ENCODE measurements at places on chromosomes 4 and X.

- no peak for DNase-seq
These were observed 368.0 kb downstream of the GBA3 start for GRCh38 chr4:23060776-23061175.

- DNase-seq, result peak; percentile 16
These were observed 1.1 kb downstream of the RAB39B start for GRCh38 chrX:155262970-155263754.

- no peak for DNase-seq
These were observed 46.1 kb downstream of the CCDC158 start for GRCh38 chr4:76374798-76375197.

DNA sequence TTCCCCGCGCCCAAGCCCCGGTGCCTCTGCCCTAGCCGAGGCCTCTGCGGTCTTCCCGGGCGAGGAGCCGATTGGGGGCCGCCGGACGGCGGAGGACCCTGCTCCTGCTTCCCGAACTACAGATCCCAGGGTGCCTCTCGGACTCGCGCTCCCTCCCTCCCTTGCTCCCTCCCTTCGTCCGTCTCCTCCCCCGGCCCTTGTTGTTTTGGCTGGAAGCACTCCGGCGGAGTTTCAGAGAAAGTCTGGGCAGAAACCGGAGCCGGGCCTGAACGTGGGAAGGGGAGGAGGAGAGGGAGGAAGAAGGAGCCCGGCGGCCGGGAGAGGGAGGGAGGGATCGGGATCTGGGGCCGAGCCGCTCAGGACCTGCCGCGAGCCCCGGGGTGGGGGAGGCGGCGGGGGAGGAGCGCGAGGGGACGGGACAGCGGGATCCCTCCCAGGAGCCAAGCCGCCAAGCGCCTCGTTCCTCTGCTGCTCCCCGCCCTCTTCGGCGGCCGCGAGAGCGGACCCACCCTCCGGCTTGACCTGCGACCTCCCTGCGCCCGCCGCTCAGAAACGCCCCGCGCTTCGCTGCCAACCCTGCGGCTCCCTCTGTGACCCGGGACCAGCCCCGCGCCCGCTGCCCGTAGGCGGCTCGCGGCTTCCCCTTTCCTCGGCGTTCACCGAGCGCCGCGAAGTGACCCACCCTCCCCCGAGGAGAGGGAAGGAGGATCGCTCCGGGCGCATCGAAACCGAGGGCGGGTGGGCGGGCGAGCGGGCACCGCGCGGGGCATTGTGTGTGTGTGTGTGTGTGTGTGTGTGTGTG is 496 bp upstream of the GAB1 start:
- DNase-seq, result no peak

DNA sequence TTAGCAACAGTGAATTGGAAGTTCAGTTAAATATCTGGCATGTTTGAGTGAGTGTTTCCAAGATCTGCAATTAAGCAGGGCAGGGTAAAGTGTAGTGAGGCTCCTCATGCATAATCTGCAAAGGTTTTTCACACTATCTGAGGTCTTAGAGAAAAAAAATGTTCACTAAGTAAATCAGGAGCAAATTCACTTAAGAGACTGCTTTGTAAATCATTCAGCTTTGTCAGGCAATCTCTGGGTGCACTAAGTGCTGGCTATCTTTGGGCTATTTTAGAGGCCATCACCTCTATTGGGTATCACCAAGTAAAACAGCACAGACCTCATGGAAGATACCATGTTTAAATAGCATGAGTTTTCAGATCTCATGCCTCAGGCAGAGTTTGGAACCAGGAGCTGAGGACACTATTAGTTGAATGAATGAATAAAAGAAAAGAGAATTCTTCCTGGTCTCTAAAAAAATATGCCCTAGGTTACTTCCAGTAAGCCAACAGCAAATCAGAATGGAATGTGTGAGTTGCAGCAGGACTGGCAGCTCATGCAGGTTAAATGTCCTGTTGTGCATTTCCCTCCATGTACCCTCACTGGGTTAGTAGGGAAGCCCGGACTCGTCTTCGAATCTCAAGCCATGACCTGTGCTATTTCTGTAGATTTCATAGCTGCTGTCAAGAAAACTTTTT is 195.3 kb downstream of the KCNIP4 start:
- no peak for DNase-seq

DNA sequence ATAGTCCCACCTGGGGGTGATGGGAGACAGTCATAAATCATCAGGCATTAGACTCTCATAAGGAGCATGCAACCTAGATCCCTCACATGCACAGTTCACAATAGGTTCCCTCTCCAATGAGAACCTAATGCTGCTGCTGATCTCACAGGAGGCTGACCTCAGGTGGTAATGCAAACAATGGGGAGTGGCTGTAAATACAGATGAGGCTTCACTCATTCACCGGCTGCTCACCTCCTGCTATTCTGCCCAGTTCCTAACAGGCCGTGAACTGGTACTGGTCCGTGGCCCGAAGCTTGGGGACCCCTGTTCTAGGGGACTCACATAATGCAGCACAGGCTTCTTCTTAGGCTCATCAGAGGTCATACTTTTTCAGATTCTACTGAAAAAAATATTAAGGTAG is 625.9 kb upstream of the AGA start:
- no peak for DNase-seq

DNA sequence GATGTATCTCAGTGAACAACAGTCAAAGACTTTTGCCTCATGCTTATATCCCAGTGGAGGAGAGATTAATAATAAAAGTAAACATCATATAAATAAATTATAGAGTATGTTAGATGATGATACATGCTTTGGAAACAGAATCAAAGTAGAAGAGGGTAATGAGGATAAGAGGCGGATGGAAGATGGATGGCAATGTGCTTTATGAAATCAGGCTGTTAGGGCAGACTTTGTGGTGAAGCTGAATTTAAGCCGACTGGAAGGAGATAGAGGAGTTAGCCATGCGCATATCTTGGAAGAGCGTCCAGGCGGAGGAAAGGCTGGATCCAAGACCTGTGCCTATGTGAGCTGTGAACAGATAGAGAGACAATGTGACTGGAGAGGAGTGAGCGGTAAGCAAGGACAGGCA is 74.9 kb upstream of the GUCY1A1 start:
- DNase-seq, result no peak

DNA sequence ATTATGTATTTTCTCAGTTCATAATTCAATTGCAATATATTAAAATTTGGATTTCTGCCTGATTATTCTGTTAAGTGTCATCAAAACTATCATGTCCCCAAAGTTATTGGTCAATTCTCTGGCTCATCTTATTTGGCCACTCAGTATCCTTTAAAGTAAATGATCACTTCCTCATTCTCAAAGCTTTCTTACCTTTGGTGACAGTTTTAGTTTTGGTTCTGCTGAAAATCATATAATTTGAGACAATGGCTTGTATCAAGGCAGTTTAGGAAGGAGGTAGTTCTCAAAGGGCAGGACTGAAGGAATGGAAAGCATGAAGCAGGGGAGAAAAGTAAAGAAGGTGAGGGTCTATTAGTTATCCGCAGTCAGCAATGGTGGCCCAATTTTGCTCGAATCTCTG is 1832.1 kb downstream of the ARAP2 start:
- no peak for DNase-seq

- DNase-seq, result no peak
These were observed 167.5 kb downstream of the PALLD start for GRCh38 chr4:168664242-168664891.

DNA sequence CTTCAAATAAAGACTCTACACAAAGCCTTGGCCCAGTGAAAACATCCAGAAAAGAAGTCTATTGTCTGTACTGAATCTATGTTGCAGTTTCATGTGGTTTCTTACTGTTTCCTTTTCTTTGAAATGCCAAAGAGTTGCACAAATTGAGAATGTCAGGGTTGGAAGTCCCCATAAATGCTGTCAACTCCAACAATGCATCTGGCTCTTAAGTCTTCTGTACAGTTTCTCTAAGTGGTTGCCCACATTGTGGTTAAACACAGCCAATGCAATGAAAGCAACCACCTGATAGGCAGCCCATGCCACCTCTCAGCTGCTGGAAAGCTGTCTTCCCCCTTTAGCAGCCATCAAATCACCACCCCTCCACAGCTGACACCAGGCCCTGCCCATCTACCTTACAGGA is 67.2 kb upstream of the C1GALT1C1 start:
- DNase-seq, result no peak

- DNase-seq, result no peak
These were observed 37.8 kb downstream of the LRP2BP start for GRCh38 chr4:185357733-185358440.

GRCh38 chr4:165393704-165394103 is 14.9 kb downstream of the CPE start:
- no peak for DNase-seq

GRCh38 chr4:148215202-148215601 is 227.0 kb downstream of the NR3C2 start:
- no peak for DNase-seq

DNA sequence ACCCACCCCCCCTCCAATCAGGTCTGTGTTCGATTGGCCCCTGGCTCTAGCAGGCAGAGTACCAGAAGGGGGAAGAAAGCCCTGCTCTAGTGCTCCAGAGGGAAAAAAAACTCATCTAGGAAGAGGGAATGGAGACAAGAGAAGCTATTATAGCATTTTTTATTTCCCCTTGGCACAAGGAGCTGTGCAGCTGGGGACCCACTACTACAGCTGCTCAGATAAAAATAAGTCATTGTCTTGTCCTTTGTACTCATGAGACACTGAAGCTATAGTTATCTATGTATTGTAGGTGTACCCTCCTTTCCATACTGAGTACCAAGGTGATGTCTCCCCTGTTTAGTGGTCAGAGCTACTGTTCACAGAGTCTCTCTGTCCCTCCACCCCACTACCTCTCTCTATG is 14.3 kb downstream of the CCDC160 start:
- DNase-seq, result no peak

DNA sequence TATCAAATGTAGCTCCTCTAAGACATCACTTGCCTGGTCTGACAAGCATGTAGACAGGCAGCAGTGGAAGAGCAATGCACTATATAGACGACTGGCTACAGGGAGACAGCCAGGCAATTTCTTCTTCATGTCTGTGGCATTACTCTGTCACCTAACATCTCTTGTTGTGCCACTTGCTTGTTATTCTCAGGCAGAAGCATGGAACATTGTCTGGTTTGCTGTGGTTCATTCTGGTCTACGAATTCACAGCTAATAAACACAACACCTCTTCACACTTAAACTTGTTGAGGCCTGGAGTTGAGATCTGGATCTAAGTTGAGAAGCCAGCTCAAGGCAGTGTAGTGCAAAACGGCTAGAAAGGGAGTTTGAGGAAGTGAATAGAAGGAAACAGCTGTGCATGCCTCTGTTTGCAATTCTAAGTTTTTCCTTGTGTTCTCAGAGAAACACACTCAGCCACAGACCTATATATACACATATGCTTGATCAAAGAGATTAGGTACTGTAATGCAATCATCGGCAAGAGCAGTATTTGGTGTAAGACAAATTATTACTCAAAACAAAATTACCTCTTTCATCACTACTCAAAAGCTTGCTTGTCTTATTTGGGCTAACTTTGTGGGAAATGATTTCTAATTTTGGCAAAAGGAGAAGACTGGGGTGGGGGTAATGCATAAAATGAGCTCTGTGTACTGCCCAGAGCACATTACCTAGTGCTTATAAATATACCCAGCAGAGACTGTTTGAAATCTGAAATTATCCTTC is 243.8 kb downstream of the PPP3CA start:
- DNase-seq, result peak; percentile 32

DNA sequence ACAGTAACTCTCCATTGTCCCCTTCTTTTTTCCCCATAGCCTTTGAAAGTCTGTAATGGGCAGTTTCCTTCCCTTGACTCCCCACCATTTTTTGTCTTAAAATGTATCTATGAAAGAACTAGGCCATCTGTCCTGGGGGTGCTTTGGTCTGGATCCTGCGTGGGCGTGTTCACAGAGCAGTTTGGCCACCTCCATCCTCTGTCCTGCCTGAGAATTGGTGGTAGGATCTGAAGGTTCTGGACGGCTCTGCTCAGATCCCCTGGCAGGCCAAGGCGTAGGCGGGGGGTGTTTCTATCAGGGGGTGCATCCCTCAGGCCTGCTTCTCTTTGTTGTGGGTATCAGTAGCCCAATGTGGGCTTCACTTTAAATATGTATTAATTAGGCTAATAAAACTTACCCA is 107.1 kb downstream of the FAM193A start:
- no peak for DNase-seq

DNA sequence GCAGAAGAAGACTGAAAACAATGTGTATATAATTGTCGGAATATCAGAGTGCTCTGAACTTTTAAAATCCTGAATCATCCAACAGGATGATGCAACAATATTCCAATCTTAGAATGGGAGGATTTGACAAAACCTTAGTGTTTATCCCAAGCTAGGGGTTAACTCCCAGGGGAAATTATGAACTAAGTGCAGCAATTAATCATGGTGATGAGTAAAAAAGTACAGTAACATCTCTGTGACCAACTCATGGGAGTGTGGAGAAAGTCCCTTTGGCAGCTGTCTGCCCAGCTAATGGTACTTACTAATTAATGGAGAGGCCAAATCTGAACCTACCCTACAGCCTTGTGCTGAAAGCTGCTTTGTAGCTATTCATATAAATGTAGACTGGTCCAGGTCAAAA is 257.6 kb upstream of the DDX53 start:
- no peak for DNase-seq

GRCh38 chrX:84415140-84415539 is 87.1 kb downstream of the HDX start:
- no peak for DNase-seq

DNA sequence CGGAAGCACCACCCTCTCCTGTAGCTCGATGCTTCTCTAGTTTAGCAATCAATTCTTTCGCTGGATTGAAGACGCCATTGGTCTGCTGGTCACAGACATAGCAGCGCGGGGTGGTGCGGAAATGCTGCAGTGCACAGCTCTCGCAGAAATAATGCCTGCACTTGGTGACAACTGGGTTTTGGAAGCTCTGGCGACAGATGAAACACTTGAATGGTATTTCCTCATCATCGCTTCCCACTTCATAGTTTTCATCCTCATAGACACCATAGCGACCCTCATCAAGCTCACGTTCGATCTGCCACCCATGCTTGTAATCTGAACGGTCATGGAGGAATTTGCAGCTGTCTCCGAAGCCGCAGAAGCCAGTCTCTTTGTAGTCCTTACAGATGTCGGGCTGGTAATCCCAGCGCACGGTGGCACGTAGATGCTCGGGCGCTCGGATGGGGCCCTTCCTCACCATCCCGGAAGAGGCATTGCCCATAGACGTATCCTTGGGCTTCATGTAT is 854 bp downstream of the RNF113A start:
- DNase-seq, result peak; percentile 56

- no peak for DNase-seq
These were observed 11.3 kb downstream of the DTHD1 start for GRCh38 chr4:36292556-36293188.

DNA sequence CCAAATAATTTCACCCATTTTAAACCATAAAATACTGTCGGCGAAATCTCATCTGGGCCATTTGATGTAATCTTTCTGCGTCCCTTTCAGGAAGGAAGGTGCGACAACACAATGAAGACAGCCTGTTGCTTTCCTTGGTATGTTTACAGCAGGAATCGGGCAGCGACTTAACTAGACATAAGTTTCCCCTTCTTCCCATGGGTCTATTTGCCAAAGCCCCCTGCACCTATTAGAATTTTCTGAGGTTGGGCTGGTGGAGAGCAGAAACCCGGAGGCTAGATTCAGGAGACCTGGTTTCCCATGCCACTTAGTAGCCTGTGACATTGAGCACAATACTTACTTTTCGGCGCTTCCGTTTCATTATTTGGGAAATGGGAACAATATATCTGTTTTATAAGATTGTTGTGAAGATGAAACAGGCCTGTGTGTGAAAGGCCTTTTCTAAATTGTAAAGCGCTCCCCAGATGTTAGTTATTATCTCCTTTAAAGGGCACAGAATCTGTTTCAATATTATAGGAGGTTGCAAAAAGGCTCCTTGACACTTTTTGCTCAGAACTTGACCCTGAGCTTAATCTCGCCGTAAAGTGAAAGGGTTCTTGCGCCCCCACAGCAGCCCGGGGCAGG is 552 bp upstream of the AFF1 start:
- no peak for DNase-seq

GRCh38 chrX:129823115-129823514 is 20.6 kb downstream of the ZDHHC9 start:
- DNase-seq, result peak; percentile 59
